AG08395 (cell line): ENCODE measurements at places on chromosomes 6 and 20.

GRCh38 chr20:18839507-18840247 lies 26.1 kb downstream of the SCP2D1 start:
- no peak for DNase-seq

DNA sequence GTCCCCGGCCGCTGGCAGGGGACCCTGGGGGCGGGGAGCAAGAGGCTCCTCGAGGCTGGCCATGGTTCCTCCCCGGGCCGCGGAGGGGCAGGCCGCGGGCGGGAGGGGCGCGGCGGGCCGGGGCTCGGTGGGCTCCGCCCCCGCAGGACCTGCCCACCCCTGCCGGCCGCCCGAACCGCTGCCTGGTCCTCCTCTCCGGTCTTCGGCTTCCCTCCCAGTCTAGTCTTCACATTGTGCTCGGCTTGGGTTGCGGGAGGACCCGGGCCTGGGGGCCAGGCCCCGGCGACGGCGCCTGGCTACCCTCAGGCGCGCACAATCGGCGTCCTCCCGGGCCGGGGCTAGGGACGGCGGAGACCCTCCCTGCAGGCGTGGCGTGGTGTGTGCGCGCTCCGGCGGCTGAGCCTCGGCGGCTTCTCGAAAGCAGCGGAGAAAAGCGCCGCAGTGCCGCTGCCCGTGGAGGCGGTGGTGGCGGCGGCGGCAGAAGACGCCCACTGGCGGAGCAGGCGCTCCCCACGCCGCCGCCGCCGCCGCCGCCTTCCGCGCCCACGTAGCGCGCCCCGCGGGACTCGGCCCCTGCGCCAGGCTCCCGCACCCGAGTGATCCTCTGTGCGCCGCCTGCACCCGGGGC lies at the start of gene PDE10A:
Gene PDE10A, minus strand, starts transcription at position 493 of the 628 bp plus-strand sequence. Its CDS starts 430 bp downstream, at position 63.
- peak; percentile 19 for DNase-seq

DNA sequence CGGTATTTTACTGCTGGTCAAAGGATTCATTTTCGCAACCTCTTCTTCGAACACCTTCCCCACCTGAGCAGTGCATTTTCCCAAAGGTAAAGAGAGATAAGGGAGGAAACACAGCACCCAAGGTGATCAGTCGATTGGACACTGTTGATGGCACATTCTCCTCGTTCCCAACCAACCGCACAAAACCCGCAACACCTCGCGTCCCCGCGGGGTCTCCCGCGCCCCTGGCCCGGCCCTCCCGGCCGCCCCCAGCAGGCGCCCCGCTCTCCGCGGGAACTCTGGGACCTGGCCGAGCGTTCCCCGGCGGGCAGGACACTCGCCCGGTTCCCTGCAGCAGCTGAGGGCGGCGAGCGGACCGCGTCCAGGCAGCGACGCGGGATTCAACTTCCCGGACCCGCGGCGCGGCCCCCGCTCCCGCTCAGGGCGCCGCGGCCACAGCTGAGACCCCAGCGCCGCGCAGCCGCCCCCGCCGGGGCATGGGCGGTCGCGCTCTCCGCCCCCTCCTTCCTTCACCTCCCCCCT lies 506 bp downstream of the RGS17 start:
- peak; percentile 14 for DNase-seq

GRCh38 chr6:68975064-68975463 lies 340.0 kb downstream of the ADGRB3 start:
- DNase-seq, result no peak

DNA sequence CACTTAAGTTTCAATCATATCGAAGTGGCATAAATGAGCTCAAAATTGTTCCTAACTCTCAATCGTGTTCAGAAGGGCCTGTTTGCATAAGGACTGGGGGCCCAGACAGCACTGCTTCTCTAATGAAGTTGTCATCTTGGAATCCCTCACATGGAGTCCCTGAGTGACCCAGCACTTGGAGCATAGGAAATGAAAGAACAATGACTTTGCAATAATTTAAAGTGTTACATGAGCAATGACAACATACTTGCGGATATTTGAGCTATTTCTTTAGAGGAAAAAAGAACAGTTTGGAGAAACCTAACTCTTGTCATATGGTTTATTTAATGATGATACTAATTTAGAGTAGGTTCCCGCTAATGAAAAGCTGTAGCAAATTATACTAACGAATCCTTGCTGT lies 239.9 kb downstream of the TSHZ2 start:
- DNase-seq, result no peak

GRCh38 chr20:10076126-10077080 lies 41.6 kb downstream of the ANKEF1 start:
- no peak for DNase-seq

GRCh38 chr6:169930799-169931198 lies 179.4 kb downstream of the ERMARD start:
- DNase-seq, result no peak

DNA sequence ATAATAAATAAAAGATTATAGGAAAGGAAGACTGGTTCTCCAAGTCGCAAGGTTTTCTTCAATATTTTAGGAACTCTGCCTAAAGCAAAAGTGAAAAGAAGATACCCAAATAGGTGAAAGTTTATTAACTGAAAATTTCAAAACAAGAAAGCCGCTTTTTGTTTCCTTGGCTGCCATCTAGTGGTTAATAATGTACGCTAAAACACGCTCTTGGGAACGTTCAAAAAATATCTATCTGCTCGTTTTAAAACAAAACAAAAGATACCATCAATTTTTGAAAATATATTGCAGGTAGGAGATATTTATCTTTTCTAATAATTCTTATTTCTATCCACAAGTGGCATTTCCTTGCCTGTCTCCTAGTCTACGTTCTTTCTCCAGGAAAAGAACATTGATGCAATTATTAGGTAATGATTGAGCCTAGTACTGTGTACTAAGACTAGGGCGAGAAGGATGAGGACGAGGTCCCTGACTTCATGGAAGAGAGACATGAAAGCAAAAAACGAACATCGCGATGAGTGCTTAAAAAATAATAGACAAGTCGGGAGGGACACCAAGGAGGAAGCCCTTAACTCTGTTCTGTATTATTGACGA lies 97.2 kb downstream of the SPTLC3 start:
- DNase-seq, result peak; percentile 47

DNA sequence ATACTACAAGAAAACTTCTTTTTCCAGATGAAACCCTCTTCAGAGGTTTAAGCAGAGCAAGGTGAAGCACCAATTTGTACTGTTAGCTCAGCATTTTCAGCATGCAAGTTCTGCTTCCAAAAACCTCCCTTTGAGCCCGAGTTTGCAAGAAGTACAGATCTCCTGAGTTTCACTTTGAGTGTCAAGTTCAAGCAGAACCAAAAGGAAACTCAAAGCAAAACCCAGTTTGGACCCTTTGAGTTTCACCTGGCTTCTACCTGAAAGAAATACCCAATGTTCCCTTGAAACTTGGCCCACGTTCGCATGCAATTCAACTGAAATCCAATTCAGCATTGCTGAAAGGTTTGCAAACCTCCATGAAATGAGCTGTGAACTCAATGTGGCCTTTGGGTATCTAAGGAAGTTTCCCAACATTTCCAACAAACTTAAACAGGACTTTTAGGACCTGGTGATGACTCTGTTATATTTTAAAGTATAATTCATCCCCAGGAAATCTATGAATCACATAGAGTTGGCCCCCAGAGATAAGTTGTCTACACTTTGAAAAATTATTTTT lies 62.9 kb upstream of the HBS1L start:
- DNase-seq, result no peak
